SJCRH30 (cell line): ENCODE measurements at places on chromosomes 3 and 15. TPM values are rescaled to one million over a fixed set of nuclear protein-coding genes. Genes with fewer than 3 reads are reported as not detected.

The GPR62 gene
- total RNA-seq = not detected in 2 replicates

- no peak for DNase-seq
These were observed 598.0 kb downstream of the FOXP1 start for GRCh38 chr3:70985572-70985971.

GRCh38 chr3:63964681-63965485 lies 52.7 kb upstream of the SCAANT1 start:
- DNase-seq = no peak

The AGBL1 gene
- total RNA-seq = 0.08 TPM in 1 of 2 replicates, not detected in the other

- peak; percentile 76 for DNase-seq
These were observed 31.0 kb upstream of the ZCWPW2 start for GRCh38 chr3:28317438-28318022.

GRCh38 chr3:123520656-123521055 lies 64.2 kb downstream of the HACD2 start:
- no peak for DNase-seq

DNA sequence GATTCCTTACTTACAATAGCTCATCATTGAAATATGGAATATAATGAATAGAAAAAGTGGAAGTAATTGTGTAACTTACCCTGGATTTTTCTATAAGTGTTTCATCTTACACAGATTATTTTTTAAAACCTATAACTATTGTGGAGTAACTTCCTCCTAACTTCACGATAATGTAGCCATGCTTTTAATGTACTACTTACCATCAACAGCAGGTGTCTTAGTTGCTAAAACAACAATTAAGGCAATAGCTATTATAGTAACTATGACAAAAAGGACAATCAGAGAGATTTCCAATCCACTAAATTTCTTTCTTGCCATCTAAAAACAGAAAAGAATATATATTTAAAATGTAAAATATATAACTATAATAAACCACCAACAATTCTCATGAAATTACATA lies 2.6 kb downstream of the SI start:
- no peak for DNase-seq

GRCh38 chr3:16300307-16300706 lies 35.3 kb downstream of the OXNAD1 start:
- no peak for DNase-seq

DNA sequence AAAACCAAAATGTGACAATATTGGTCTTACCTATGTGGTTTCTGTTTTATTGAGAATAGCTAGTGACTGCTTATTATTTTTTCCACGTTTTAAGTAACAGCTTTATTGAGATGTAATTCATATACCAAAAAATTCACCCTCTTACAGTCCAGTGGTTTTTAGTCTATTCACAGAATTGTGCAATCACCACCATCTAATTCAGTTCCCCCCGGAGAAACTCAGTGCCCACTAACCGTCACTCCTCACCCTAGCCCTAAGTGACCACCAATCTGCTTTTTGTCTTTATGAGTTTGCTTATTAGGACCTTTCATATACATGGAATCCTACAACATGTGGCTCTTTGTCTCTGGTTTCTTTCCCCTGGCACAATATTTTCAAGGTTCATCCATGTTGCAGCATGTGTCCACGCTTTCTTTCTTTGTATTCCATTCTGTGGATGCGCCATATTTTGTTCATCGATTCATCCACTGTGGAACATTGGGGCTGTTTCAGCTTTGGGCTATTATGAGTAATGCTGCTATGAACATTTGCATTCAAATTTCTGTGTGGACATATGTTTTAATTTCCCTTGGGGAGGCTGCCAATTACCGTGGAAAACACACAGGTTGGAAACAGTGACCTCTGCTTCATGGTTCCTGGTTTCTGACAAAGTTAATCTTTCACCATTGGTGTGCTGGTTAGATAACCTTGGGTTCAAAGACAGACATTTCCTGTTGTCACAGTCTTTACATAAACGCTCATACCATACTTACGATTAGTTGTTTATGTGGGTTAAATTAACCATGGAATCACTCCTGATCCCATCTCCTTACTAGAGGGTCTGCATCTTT lies 3.2 kb upstream of the BCL2L10 start:
- peak; percentile 80 for DNase-seq

The SLC12A1 gene
- not detected in 2 replicates for total RNA-seq

DNA sequence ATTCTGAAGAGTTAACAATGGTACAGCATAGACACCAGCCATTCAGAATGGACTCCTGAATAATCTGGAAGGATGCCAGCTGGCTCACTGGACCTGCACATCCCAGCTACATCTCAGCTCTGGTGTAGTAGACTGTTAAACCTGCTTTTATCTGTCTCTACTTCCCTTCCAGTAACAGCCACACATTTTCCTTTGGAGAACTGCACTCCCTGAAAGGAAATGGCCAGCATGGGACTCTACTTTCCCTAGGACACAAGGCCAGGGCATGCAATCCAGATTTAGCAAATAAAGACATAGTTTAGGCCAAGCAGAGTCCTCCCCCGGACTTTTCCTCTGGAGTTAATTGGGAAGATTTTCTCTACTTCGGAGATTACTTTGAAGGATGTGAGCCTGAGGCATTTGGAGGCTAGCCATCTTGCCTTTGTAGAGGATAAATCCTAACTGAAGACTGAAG lies 82.7 kb upstream of the TCF12 start:
- peak; percentile 38 for DNase-seq
